Natural killer cell treated with Interleukin-12 subunit alpha and Interleukin-12 subunit beta and Interleukin-15 and Interleukin-18, amount 100 ng/mL, for 72 hours (primary cell): ENCODE measurements at places on chromosomes 2 and 18. TPM values are rescaled to one million over a fixed set of nuclear protein-coding genes. Genes with fewer than 3 reads are reported as not detected.

M1AP gene
- not detected for total RNA-seq

EVX2 gene
- not detected for total RNA-seq

C2orf78 gene
- total RNA-seq, result not detected

ST3GAL5 gene
- total RNA-seq, result 31.8 TPM

RUFY4 gene
- total RNA-seq, result not detected

DUSP2 gene
- 30.9 TPM for total RNA-seq

FZD7 gene
- 0.67 TPM for total RNA-seq

SNED1 gene
- 0.14 TPM for total RNA-seq

CCBE1 gene
- not detected for total RNA-seq

HOXD12 gene
- not detected for total RNA-seq

PPP4R3B gene
- total RNA-seq, result 80.1 TPM

MEP1B gene
- 0.20 TPM for total RNA-seq

GAL3ST2 gene
- total RNA-seq, result 0.83 TPM

HTR2B gene
- total RNA-seq, result not detected

COBLL1 gene
- total RNA-seq, result 3.1 TPM

TBR1 gene
- total RNA-seq, result 0.05 TPM

KCNG3 gene
- total RNA-seq, result not detected

CFAP221 gene
- not detected for total RNA-seq

MYOM1 gene
- total RNA-seq, result 0.88 TPM

ADAM23 gene
- total RNA-seq, result not detected

PPIG gene
- total RNA-seq, result 42.8 TPM

ANKRD30BL gene
- total RNA-seq, result not detected

IL36A gene
- total RNA-seq, result not detected

DLX2 gene
- not detected for total RNA-seq

GALNT3 gene
- total RNA-seq, result 22.6 TPM

VPS54 gene
- 19.7 TPM for total RNA-seq

C2orf66 gene
- 1.3 TPM for total RNA-seq

C18orf32 gene
- 14.4 TPM for total RNA-seq

QPCT gene
- 0.33 TPM for total RNA-seq

TCF23 gene
- total RNA-seq, result not detected

CNDP1 gene
- 0.57 TPM for total RNA-seq

TGFA gene
- total RNA-seq, result 1.6 TPM

DLX1 gene
- not detected for total RNA-seq

LBH gene
- total RNA-seq, result 1,155 TPM

TWIST2 gene
- not detected for total RNA-seq

MYO1B gene
- 6.3 TPM for total RNA-seq

ADCY3 gene
- 23.3 TPM for total RNA-seq

SP110 gene
- total RNA-seq, result 71.5 TPM

MYO3B gene
- total RNA-seq, result not detected

RGPD3 gene
- total RNA-seq, result not detected

UPP2 gene
- total RNA-seq, result not detected

TXNDC2 gene
- not detected for total RNA-seq

ZEB2 gene
- 248 TPM for total RNA-seq

ERICH2 gene
- not detected for total RNA-seq

LRRC30 gene
- not detected for total RNA-seq

DAW1 gene
- total RNA-seq, result not detected

HOXD11 gene
- total RNA-seq, result not detected

COLEC12 gene
- not detected for total RNA-seq

TNFRSF11A gene
- total RNA-seq, result 15.0 TPM

PSMA8 gene
- 1.3 TPM for total RNA-seq

DPP4 gene
- total RNA-seq, result 89.4 TPM

AFG3L2 gene
- 45.1 TPM for total RNA-seq

DSC3 gene
- total RNA-seq, result not detected
